Inflammatory macrophage treated with lipopolysaccharide for 4 hours (primary cell): ENCODE measurements at places on chromosomes 7 and 10.

GRCh38 chr7:27207348-27207985 lies 7.6 kb upstream of the HOXA13 start:
- no peak for DNase-seq

- DNase-seq: no peak
Observed at GRCh38 chr7:30502470-30503251, 2.0 kb downstream of the GGCT start.

- no peak for DNase-seq
Observed at GRCh38 chr7:124460555-124460954, 305.0 kb downstream of the GPR37 start.

DNA sequence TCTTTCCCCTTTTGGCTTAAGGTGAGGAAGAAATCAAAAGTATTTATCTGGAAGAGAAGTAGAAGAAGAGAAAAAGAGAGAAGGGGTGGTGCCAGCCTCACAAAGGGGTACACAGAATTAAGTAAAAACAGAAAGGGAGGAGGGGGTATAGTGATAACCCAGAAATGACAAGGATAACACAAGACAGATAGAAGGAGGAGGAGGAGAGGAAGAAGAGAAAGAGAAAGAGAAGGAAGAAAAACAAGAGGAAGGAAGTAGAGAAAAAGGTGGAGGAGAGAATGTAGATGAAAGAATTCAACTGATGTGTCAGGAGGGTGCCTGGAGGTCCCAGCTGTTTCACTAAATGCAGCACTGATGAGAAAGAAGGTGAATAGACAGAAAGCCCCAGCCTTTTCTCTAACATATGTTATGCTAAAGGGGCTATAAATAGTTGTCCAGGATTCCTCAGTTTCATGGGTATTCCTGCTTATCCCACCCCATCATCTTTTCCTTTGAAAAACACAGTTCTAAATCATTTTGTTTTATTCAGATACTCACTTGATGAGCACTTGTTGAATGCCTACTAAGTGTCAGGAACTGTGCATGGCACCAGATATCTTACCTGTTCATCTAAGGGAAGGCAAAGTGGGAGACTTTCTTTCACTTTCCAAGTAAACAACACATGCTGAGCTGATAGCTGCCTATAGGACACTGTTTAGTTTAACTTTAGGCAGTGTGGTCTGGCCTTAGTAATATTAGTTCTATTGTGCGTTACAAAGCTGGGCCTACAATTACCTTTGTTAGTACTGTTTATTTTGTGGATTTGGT lies 8.0 kb downstream of the SEMA3E start:
- DNase-seq: no peak

GRCh38 chr10:77498210-77498609 lies 139.4 kb downstream of the KCNMA1 start:
- no peak for DNase-seq

DNA sequence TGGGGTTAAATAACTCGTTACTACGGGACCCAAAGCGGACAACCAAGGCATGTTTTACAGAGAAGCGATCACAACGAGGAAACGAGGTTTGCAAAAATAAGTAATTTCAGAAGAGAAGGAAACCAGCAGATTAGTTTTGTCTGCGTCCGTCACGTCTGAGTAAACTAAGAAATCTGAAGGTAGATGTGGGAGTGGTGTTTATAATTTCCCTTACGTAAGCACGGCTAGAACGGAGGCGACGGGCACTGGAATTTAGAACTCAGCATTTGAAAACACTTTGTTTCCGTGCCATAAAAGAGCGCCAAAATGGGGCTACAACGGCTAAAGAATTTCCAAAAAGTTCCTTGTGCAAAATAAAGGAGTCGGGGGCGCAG lies 718 bp upstream of the UMAD1 start:
- DNase-seq: peak; percentile 7

DNA sequence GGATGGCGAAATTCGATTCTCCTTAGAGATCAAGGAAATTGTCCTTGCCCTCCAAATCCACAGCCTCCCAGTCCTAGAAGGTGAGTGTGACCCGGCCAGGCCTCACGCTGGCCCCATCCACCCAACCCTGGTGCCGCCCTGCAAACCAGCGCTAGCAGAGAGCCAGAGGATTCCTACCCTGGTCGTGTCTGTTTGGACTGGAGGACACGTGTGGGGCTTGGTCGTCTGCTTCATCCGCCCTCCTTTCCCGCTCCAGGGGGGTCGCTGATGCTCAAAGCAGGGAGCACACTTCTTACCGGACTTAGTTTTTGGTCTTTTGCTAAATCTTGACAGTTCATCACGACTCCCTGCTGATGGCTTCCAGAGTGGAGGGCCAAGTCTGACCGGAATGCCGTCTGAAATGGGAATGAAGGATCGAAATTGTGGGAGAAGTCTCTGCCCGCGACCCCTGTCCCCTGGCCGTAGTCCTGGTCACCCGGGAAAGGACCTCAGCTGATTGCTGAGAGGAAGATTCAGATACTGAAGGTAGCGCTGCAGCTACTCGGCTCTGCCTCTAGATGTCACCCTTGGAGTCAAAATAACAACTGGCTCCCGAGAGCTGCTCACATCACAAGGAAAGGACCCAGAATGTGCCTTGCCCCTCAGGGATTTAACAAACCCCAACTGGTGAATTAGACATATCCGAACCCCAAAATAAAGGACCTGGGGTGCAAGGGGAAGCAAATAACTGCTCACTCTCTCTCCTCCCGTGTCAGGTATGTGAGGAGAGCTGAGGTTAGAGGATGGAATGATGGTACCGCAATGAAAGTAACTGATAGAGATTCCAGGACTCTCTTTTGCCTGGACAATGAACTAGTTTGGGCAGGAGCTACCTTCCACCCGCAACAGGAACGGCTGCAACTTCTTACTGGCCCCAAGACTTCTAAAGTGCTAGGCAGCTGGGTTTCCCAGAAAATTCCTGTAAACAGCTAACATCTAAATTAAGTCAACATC lies 23.5 kb upstream of the ORC5 start:
- peak; percentile 56 for DNase-seq

DNA sequence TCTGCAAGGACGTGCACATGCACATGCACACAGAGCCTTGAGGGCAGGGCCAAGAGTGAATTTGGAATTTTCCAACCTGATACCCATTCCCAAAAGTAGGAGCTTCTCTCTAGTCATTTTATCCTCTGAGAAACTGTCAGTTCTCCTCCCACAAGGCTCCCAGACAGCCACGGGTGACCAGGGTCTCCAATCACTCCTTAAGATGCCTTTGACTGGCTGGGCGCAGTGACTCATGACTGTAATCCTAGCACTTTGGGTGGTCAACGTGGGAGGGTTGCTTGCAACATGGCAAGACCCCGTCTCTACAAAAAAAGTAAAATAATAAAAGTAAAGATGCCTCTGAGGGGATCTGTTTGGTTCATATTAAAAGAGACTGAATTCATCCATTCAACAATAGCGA lies 13.2 kb downstream of the SCD start:
- no peak for DNase-seq

DNA sequence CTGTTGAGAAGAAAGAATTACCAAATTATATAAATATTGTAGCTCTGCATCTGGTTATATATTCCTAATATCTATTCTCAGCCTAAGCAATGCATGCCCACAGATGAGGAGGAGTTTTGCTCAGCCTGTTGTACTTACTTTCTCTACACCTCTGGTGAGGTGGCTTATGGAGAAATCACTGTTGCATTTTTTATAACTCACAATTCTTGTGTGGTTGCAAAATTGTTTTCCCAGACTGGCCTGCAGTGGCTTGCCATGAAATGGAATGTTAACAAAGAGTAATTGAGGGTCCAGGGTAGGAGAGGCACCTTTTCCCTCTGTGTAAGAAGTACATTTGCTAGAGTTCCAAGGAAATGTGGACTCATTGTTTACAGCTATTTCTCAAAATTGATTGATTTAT lies 202.0 kb upstream of the SEMA3E start:
- DNase-seq: no peak

DNA sequence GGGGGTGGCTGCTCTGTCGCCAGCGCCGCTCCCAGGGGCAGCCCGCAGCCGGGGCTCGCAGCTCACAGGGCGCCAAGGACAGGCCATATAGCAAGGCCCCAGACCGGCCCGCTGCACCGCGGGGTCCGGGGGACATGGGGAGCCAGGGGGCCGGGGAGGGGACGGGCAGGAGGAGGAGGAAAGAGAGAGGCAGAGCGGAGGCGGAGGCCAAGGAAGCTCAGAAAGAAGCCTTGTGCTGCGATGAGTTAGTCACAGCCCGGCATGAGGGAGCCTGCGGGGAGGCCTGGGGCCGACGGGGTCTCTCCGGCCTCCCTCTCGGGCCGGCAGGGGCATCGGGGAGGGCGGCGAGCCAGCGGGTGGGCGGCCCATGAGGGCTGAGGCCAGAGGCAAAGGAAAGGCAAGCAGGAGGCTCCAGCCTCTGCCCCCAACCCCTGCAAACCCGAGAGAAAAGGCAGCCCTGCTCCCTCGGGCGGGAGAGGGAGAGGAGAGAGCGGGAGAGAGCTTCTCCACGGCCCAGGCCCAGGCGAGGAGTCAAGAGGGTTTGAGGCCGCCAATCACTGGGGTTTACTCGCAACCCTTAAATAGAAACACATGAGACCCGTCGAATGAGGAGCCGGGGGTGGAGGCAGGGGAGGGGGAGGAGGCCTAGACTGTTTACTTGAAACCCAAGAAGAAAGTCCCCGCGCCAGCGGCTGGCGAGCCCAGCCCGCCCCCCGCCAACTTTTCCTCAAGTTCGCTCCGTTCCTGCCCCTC lies 167.9 kb downstream of the NEURL1 start:
- peak; percentile 32 for DNase-seq

GRCh38 chr10:51124852-51125251 lies 50.6 kb downstream of the PRKG1 start:
- DNase-seq: no peak

GRCh38 chr7:155878674-155879073 lies 66.4 kb upstream of the SHH start:
- DNase-seq: no peak

- DNase-seq: no peak
Observed at GRCh38 chr7:2626498-2627117, 5.2 kb upstream of the TTYH3 start.

- DNase-seq: no peak
Observed at GRCh38 chr7:40525764-40526163, 391.0 kb downstream of the SUGCT start.

DNA sequence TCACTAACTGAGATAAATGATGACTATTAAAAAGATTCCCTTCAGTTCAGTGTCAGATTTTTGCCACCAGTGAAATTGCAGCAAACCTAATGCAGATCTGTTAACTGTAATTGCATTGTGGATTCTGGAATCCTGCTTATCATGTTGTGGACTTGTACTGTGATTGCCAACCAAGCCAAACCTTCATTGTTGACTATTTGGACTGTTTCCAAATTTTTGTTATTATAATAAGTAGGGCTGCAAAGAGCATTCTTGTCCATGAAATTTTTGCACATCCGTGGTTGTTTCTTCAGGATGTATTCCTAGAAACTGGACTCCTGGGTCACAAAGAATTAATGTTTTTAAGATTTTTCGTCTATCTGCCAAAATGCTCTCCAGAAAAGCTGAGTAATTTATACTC lies 281.6 kb upstream of the ZMIZ1 start:
- DNase-seq: no peak

DNA sequence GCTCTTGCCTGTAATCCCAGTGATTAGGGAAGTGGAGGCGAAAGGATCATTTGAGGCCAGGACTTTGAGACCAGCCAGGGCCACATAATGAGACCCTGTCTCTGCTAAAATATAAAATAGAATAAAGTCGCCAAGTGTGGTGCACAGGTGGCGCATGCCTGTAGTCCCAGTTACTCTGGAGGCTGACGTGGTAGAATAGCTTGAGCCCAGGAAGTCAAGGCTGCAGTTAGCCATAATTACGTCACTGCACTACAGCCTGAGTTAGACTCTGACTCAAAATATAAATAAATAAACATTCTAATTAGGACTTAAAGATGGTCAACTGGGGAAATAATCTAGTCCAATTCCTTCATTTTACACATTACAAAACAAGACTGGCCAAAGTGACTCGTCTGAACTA lies 768 bp downstream of the CHCHD2 start:
- DNase-seq: peak; percentile 63

DNA sequence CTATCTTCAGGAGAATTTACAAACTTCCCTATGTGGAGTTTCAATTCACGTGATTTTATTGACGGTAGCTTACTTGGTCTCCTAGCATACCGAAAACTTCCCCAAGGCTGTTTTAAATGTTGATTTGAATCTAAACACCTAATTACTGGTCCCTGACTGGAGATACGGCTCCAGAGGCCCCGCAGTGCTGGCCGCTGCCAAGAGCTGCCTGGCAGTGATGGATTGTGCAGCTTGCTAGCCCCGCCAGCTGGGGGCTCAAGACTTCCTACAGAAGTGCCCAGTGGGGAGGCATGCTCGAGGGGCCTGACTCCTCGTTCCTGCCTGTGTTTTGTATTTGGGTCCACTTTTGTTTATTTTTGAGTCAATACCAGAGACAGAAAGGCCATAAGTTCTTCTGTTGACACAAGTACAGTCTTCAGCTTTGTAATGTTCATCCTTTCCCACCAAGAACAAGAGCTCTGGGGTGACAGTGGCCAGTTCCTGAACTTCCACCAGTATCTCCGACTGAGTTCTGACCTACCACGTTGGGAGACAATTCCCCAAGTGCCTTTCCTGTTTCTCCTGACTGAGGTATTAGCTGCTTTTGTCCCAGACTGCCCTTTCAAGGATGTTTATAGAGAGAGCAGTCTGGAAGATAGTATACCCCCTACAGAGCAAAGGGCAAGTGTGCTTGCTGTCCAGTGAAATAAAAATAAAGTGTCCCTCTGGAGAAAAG lies 80.7 kb upstream of the CXCL12 start:
- DNase-seq: no peak

- no peak for DNase-seq
Observed at GRCh38 chr10:77084431-77085144, 553.0 kb downstream of the KCNMA1 start.

DNA sequence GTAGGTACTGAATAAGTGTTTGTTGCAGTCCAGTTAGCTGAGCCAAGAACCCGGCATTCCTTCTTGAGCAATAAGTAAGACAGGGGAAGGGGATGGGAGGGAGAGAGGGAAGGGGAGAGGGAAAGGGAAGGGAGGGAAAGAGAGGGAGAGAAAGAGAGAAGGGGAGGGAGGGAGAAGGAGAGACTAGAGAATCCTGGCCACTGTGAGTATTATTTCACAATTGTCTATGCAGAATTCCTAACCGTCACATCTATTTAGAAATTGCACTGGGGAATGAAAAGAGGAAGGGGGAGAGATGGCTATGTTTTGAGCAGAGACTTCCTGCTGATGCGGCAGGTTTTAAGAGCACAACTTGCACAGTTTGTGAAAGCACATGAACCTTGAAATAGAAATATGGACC lies 251.4 kb upstream of the ZMIZ1 start:
- DNase-seq: peak; percentile 36

DNA sequence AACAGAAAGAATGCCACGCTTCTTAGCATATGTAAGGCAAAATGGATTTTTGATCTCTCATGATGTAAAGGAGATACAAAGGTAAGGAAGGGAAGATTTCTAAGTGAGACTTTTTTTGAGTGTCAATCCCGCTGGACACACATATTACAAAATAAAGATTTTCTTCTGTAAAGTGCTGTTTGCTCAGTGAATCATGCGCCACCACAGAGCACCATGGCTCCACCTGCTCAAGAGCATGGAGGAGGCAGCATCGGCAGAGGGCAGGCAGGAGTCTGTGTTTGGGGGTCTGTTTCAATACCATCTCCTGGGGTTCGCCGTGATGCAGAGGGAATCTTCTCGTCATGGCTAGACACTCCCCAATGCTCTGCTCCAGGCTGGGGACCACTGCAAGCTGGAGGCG lies 83.5 kb downstream of the ALOX5 start:
- DNase-seq: no peak
